ENCODE measurements at places on chromosomes 4 and X.

DNA sequence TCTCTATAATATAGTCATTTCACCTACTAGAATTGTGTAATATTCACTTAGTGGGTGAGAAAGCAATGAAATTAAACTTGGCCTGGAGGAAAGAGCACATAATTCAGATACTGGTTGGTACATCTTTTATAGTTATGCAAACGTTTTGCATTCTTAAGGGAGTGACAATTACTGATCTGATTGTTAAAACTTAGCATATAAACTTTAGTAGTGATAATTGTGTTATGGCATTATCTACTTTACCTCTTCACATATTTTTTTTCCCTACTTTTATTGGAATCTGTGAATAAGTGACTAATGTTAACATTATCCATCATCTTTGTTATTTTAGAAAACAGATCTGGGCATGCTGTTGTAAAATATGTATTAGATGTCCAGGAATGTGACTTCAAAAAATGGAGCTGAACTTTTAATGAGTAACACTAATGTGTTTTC, 217.4 kb upstream of the GIMD1 start:
- DNase-seq = no peak

DNA sequence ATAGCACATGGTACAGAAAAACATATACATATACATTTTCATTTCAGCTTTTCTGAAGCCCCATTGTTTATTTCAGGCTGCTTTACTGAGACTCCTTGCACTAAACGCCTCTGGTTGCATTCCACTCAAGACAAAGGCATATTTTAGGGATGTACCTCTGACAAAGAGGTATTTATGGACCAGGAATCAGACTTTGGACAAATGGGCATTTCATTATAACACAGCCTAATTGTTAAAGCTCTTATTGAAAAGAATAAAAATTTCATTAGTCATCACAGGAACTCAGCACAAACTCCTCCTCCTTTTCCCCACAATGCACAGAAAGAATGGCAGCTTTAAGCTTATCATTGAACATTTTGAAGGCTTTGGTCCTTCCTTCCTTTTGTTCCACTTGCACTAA, 62.9 kb upstream of the UGT8 start:
- no peak for DNase-seq

- no peak for DNase-seq
Measured at GRCh38 chr4:34534916-34535315, 1709.4 kb downstream of the ARAP2 start.

GRCh38 chrX:101206471-101206870, 13.1 kb upstream of the DRP2 start:
- no peak for DNase-seq

DNA sequence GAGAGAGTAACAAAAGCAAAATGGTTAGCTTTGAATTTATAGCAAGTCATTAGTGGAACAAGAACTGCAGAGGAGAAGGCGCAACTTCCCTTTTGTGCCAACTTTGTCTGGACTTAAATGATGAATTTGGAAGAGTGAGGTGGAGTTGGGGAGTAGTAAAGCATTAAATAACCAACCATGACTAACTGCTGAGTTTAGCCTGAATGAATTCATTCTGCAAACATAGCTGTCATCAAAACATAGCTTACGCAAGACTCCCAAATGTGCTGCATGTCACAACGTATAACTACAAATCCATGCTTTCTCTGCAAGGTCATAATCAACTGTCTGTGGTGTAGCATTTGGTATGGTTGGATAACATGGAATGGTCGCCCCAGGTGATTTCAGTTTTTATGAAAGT, 75.9 kb upstream of the RPL34 start:
- DNase-seq = no peak

DNA sequence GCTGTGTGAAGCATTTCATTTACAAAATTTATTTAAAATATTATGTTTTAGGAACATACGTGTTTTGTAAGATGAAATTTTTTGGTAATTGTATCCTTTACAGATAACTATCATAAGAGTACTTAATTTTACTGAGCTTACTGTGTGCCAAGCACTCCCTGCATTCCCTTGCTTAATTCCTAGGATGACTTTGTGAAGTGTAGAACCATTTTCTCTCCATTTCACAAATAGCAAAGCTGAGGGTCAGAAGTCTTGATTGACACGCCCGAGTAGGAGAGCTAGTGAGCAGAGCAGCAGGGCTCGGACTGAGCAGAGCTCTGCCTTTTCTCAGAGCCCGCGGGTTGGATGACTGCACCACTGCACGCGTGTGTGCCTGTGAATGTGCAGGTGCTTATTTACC, 30.6 kb downstream of the PIGG start:
- DNase-seq = no peak

DNA sequence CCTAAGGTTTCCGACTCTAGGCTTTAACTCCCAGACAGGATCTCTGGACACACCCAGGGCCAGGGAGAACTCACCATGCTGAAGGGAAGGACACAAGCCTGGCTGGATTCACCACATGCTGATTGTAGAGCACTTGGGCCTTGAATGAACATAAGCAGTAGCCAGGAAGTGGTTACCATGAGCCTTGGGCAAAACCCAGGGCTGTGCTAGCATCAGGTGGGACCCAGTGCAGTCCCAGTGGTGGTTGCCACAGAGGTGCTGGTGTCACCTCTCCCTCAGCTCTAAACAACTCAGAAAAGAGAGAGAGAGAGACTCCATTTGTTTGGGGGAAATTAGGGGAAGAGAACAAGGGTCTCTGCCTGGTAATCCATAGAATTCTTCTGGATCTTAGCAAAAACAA, 77.0 kb downstream of the KLHL13 start:
- no peak for DNase-seq

GRCh38 chr4:185945252-185945651, 123.7 kb upstream of the TLR3 start:
- DNase-seq = no peak

DNA sequence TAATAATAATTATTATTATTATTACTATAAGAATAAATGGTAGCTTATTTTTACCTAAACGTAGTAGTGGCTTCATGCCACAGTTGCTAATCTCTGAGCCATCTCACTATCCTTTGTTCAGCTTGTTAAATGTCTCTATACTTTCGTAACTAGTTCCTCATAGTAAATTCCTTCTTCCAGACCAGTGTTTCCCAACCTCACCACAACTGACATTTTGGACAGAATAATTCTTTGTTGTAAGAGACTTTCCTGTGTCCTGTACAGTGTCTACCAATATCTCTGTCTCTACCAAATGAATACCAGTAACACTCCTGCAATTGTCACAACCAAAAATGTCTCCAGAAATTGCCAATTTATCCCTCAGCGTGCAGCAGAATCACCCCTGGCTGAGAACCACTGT, 1040.9 kb downstream of the DMD start:
- no peak for DNase-seq
